Mesenteric fat pad (tissue), 1 donor: ENCODE measurements at places on chromosomes 12 and 14. TPM values are rescaled to one million over a fixed set of nuclear protein-coding genes. Genes with fewer than 3 reads are reported as not detected.

DNA sequence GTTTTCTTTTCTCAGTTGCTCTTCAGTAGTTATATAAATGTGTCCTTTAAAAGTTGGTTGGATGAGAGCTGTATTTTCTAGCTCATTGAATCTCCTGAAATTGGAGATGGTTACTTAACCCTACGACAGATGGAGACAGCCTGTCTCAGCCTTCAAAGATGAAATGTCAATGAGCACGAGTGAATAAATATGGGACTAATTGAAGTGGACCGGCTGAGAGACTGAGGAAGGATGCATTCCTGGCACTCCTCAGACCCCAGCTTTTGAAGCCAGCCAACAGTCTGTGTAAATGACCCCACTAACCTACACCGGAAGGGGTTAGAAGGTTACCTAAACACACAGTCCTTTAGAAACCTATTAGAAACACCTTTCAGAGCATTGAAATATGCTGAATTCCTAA, 46.6 kb downstream of the PDZRN4 start:
- no peak for DNase-seq

DNA sequence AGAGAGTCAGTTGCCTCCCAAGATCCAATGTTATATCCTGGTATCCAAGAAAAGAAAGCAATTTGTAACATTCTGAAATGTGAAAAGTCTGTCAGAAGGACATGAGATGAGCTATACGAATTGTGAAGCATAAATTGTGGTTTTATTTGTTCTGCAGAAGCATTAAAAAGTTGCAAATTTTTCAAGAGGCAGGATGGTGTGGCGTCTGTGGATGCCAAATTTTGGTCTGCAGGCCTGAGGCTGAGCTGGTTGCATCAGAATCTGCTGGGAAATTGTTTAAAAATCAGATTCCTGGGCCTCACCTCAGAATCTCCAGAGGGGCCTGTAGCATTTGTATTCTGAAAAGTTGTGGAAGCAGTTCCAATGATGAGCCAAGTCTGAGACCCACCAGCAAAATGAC, 284.7 kb downstream of the NUAK1 start:
- no peak for DNase-seq

The SLC5A8 gene
- total RNA-seq, result not detected

The CLMN gene
- 47.4 TPM for total RNA-seq

The DEPDC4 gene
- 0.58 TPM for total RNA-seq
